ENCODE measurements at places on chromosomes 4 and X.
A peak's percentile ranks its signal among the peaks of the same experiment; 100 is the strongest.

GRCh38 chrX:32867781-32868523 lies 343.4 kb downstream of the DMD start:
- DNase-seq, result no peak

GRCh38 chr4:55830716-55831115 lies 11.1 kb downstream of the EXOC1L start:
- DNase-seq, result no peak

- no peak for DNase-seq
These were observed 376.4 kb upstream of the GNPDA2 start for GRCh38 chr4:45102716-45103115.

- DNase-seq, result no peak
These were observed 2082.8 kb upstream of the TENM3 start for GRCh38 chr4:180160195-180160983.

DNA sequence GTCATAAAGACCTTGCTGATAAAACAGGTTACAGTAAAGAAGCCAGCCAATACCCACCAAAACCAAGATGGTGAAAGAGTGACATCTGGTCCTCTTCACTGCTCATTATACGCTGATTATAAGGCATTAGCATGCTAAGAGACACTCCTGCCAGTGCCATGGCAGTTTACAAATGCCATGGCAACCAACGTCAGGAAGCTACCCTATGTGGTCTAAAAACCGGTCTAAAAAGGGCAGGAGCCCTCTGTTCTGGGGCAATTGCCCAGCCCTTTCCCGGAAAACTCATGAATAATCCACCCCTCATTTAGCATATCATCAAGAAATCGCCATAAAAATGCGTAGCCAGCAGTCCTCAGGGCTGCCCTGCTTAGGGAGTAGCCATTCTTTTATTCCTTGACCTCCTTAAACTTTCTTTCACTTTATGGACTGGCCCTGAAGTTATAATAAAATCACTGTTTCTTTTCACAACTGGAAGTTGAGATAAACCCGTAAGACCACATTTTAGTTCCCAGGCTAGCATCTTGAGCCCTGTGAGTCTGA lies 260.5 kb upstream of the FAT1 start:
- no peak for DNase-seq

DNA sequence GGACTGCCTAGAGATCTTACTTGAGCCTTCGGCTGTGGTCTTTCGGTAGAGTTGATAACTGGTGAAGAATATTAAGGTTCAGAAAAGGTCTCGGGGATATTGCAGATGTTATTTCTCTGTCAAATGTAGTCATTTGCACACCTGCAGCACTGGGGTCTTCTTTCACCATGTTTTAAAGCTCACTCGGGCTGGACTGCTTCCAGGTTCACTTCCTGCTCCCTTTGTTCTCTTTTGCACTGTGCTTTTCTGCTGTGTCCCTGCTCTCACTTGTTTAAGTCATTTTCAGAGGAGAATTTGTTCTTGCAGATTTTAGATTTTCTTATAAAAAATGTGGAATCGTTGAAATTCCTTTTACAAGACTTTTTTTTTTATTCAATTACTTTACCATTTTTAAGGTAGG lies 68.5 kb downstream of the BMPR1B start:
- DNase-seq, result no peak

- DNase-seq, result no peak
These were observed 130.2 kb upstream of the KIT start for GRCh38 chr4:54527532-54527931.

GRCh38 chr4:8459867-8460445 lies 19.4 kb downstream of the TRMT44 start:
- no peak for DNase-seq

DNA sequence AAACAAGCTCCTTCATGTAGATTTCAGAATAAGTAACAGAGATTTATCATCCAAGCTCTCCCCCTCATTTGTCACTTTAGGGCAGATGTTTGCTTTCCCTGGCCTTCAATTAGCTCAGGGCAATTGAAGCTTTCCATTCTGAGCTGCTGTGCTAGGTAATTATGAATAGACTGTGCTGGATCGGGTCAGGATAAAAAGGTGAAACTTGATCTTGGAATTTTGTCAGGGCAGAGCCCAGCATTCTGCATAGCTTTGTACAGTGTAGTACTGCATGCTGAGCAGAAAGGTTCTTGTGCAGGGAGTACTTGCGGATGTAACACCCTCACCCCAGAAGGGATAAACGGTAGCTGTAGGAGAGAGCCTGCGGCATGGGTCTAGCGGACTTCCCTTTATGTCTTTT lies 64.0 kb upstream of the CLDN34 start:
- DNase-seq, result no peak

- DNase-seq, result no peak
These were observed 20.4 kb upstream of the SFRP2 start for GRCh38 chr4:153809307-153809706.

GRCh38 chrX:35819241-35819640 lies 21.1 kb downstream of the MAGEB16 start:
- DNase-seq, result no peak

DNA sequence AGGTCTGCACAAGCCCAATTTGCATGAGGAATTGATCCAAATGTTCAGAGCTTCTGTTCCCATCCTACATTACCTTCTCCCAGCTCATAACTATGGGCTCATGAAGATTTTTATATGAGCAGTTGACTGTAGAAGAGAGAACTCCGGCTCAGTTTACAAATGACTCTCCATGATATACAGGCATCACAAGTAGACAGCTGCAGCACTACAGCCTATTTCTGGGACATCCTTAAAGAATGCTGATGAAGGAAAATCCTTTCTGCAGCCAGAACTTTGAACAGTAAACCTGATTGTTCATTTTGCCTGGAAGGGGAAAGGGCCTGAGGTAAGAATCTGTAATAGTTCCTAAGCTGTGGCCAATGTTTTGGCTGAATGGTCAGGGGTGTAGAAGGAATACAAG lies 174.1 kb upstream of the CXCL13 start:
- DNase-seq, result no peak

- DNase-seq, result no peak
These were observed 365.6 kb upstream of the EDA2R start for GRCh38 chrX:67004451-67004850.

DNA sequence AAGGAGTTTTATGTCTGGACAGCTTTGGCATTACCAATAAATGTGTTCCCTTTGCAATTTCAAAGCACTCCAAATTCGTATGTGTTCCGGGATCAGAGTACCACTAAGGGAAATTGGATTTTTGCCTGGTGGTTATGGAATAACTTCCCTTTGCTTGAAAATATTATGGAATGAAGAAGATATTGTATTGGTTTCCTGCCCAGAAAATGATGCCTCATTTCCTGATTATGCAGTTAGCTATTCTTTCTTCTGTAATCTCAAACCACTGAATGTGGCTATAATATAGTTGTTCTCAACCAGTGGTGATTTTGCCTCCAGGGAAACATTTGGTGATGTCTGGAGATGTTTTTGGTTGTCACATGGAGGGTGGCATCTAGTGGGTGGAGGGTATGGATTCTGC lies 142.9 kb downstream of the PCDH7 start:
- no peak for DNase-seq

GRCh38 chr4:10140866-10141759 lies 24.5 kb upstream of the WDR1 start:
- DNase-seq, result no peak

GRCh38 chr4:7140692-7141069 lies 51.7 kb upstream of the SORCS2 start:
- no peak for DNase-seq

- DNase-seq, result no peak
These were observed 19.8 kb downstream of the DGKQ start for GRCh38 chr4:953574-953915.

GRCh38 chrX:78624962-78625909 lies 33.9 kb downstream of the RTL3 start:
- no peak for DNase-seq

GRCh38 chr4:3739577-3739976 lies 26.6 kb upstream of the ADRA2C start:
- DNase-seq, result no peak

GRCh38 chrX:75963774-75964173 lies 178.7 kb upstream of the MAGEE2 start:
- DNase-seq, result no peak

GRCh38 chr4:114495471-114495928 lies 103.1 kb upstream of the UGT8 start:
- no peak for DNase-seq

- DNase-seq, result no peak
These were observed 127.3 kb upstream of the WDR1 start for GRCh38 chr4:10243856-10244255.

DNA sequence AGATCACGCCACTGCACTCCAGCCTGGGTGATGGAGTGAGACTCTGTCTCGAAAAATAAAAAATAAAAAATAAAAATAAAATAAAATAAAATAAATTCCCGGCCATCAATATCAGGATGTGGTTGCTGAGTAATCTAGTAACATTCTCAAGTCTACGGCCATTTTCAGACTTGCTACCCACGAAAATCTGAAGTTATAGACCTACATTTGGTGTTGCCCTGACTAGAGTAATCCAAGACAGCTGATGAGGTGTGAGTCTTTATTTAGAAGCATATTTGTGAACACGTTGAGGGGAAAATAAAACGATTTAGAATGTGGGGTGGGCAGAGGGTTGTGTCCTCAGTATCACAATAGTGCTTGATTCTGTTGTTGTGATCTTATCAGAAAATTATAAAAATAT lies 130.2 kb upstream of the MID1 start:
- DNase-seq, result no peak

GRCh38 chrX:25558137-25558536 lies 542.4 kb upstream of the ARX start:
- no peak for DNase-seq

GRCh38 chr4:41177016-41177415 lies 37.3 kb downstream of the APBB2 start:
- peak; percentile 76 for DNase-seq

GRCh38 chrX:105114554-105115130 lies 105.9 kb downstream of the TEX13A start:
- DNase-seq, result no peak

DNA sequence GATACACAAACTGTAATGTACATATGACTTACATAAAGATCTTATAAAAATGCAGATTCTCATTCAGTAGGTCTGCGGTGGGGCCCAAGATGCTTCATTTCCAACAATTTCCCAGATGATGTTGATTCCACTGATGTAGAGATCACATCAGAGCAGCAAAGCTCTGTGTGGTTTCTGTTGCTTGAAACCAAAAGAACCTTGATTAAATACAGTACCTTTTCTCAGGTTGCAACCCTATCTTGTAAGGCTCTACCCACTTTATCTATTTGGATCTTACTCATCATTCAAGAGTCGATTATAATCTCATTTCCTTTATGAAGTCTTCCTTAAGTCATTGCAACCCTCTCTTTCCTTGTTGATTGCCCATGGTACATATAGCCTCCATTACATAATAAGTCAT lies 816.8 kb downstream of the RPA4 start:
- DNase-seq, result no peak

DNA sequence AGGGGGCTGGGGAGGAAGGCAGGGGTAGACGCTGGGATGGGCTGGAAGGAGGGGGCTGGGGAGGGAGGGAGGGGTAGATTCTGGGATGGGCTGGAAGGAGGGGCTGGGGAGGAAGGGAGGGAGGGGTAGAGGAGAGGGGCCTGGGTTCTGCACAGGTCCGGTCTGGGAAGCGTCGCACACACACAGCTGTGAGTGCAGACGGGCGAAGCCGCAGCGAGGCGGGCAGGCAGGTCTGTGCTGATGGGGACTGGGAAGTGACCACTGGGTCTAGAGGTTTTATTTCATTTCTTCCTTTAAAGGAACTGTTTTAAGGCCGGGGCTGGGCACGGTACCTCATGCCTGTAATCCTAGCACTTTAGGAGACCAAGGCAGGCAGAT lies 69.1 kb upstream of the MXD4 start:
- no peak for DNase-seq

- DNase-seq, result peak; percentile 29
These were observed 12.8 kb upstream of the ELOVL6 start for GRCh38 chr4:110211007-110211769.

DNA sequence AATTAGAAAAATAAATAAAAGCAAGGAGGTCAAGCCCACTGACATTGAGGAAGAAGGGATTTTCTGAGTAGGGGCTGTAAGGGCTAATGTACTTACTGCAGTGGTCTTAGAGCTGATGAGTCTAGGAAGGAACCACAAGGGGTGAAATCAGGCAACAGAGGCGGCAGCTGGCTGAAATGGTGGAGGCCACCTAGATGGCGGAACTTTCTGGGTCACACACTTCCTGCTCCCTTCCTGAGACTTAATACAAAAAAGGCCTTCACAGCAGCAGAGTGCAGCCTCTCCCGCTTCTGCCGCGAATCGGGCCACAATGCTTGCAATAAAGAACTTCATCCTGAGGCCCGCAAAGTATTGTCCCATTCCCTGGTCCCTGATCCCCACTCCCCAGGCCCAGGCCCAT lies 15.4 kb downstream of the SNX12 start:
- DNase-seq, result no peak

DNA sequence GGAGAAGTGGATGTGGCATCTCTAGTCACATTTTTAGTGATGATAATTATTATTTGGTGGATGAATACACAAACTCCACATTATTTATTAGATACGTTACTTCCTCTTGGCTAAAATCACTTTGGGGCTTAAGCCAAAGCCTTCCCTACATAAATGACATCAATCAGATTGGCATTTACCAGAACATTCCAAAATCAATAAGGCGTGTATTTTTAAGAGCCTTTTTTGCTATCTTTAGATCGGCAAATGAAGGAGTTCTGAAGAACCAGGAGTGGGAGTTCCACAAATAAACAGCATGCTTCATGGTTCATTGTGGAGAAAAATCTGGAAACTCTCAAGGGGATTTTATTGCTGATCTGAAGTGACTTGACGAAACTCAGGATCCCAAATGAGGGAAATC lies 89.7 kb downstream of the AMELX start:
- no peak for DNase-seq

DNA sequence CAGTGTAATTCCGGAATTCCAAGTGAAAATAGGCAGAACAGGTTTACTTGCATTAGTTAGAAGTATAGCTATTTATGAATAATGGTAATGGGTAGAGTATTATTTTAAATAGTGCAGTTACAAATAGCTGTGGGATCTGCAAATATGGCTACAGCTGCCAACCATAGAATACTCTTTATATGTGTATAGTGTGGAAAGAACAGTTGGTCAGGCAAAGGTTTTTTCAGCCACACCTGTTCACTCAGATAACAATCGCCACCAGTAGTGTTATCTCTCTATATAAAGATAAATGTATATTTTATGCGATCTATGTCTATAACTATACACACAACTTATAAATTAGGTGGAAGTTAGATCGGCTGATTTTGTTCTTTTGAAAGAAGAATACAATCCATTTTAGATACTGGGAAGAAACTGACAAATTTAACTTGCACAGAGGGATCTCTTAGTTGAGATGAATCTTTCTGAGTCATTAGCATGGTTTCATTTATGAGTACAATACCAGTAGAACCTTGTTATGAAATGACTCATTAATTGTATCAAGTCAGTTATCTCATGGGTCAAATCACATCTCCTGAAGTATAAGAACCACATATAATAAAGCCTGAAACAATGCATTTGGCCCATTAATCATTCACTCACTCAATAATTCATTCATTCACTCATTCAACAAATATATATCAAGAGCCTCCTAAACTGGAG lies 100.9 kb upstream of the NR3C2 start:
- DNase-seq, result no peak

All from HS-27A (cell line).